Stimulated activated CD4-positive, alpha-beta T cell treated with anti-CD3 and anti-CD28 coated beads, Interleukin-12 subunit alpha, Interleukin-12 subunit beta, amount 100 ng/mL, for 4 hours (primary cell): ENCODE measurements at places on chromosomes 13 and 19.

GRCh38 chr19:17086120-17086519 is 10.5 kb downstream of the MYO9B start:
- DNase-seq = no peak

- DNase-seq = no peak
These were observed 123.6 kb downstream of the NALCN start for GRCh38 chr13:101292711-101293110.

DNA sequence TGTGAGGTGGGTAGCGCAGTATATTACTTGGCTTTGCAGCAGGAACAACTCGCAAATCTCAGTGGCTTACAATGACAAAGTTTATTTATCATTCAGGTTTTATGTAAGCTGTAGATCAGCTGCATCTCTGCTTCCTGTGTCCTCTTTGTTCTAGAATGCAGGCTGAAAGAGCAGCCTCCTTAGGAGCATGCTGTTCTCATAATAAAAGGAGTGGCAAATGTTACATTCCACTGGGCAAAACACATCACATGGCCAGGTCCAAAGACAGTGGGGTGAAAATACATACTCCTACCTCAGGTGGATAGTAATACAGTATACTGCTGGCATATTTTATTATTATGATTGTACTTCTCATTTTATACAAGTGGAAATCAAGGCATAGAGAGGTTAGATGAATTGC is 1.2 kb upstream of the CSNK1A1L start:
- no peak for DNase-seq

DNA sequence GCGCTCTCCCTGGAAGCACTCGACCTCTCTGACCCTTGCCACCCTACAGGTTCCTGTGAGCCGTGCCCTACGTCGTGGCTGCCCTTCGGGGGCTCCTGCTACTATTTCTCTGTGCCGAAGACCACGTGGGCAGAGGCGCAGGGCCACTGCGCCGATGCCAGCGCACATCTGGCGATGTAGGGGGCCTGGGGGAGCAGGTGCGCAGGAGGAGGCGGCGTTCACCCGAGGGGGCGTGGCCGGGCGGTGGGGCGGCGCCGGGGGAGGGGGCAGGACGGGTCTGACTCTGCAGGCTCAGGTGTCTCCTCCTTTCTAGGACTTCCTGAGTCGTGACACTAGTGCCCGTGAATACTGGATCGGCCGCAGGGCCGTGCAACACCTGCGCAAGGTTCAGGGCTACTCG is 26.4 kb downstream of the CLEC4M start:
- DNase-seq = peak; percentile 33

DNA sequence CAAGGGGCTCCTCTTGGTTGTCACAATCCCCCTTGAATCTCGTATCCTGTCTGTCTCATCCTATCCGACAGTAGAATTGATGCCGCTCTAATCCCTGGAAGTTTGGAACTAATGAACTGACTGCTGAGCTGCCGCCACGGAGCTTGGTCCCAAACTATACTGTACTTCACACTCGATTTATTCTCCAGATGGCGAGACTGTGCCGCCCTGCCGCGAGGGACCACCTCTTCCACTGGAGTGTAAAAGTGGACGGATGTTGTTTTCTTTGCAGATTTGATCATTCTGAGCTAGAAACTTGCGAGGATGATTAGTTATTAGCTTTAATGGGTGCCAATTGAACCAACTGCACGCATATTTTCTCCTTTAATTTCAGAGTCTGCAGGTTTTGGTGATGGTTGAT is 117.2 kb downstream of the ZIC5 start:
- DNase-seq = no peak

- no peak for DNase-seq
These were observed 2.1 kb upstream of the ERFL start for GRCh38 chr19:41930322-41930722.

GRCh38 chr19:29484876-29485275 is 40.9 kb upstream of the VSTM2B start:
- no peak for DNase-seq
